M059J (cell line): ENCODE measurements at places on chromosomes 6 and 20.

- no peak for DNase-seq
Observed at GRCh38 chr20:51784299-51784698, 16.1 kb upstream of the ATP9A start.

GRCh38 chr6:3617681-3618311 lies 133.7 kb downstream of the PXDC1 start:
- DNase-seq, result no peak

DNA sequence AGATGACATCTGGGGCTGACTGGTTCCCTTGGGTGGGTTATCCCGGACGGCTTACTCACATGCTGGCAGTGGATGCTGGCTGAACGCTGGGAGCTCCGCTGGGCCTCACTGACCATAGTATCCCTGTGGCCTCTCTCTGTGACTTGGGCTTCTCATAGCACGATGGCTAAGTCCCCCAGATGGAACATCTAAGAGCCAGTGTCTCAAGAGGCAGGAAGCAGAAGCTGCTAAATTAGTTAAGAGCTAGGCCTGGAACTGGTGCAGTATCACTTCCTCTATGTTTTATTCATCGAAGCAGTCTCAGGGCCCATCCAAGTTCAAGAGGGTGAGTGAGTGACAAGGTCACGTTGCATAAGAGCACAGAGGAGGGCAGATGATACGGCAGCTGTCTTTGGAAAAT lies 116.5 kb upstream of the LAMP5 start:
- DNase-seq, result no peak

DNA sequence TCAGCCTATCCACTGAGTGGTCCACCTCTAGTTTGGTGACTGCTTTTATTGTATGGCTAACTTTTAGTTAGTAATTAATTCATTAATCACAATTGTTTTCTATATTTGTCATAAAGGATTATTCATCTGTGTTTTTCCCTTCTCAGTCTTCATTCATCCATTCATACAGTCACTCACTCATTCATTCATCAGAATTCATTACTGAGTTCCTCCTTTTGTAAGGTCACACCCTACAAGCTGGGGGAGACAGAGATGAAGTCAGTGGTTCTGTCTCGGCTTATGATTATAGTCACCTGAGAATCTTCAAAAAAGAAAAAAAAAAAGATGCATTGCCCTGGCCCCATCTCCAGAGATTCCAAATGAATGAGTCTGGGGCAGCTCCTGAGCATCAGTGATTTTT lies 257.1 kb downstream of the ADGB start:
- DNase-seq, result no peak

DNA sequence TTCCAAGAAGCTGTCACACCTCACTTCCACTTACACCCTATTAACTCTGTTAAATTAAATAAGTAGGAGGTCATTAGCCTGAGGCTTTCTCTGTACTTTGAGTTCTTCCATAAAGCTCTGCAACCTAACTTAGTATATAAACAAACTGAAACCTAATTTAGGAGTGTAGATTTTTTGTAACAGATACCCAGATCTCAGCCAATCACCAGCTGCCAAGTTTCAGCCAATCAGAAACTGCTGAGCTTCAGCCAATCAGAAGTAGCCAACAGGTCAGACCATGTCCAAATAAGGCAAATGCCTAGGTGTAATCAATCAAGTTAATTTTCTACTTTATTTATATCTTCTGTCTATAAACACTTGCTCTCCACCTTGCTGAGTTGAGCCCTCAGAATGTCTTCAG lies 142.7 kb upstream of the SULF2 start:
- DNase-seq, result peak; percentile 87

- DNase-seq, result no peak
Observed at GRCh38 chr6:47844881-47845280, 63.0 kb downstream of the OPN5 start.

GRCh38 chr20:16608277-16608650 lies 35.0 kb upstream of the KIF16B start:
- DNase-seq, result no peak

- DNase-seq, result no peak
Observed at GRCh38 chr6:169881976-169882375, 130.6 kb downstream of the ERMARD start.

GRCh38 chr20:17628101-17628841 lies 53.8 kb downstream of the RRBP1 start:
- DNase-seq, result no peak

- peak; percentile 27 for DNase-seq
Observed at GRCh38 chr6:83615025-83615999, 93.6 kb downstream of the SNAP91 start.
